ENCODE measurements at places on chromosomes 11 and 22.

- DNase-seq: no peak
These were observed 29.7 kb upstream of the GNB1L start for GRCh38 chr22:19884161-19884953.

DNA sequence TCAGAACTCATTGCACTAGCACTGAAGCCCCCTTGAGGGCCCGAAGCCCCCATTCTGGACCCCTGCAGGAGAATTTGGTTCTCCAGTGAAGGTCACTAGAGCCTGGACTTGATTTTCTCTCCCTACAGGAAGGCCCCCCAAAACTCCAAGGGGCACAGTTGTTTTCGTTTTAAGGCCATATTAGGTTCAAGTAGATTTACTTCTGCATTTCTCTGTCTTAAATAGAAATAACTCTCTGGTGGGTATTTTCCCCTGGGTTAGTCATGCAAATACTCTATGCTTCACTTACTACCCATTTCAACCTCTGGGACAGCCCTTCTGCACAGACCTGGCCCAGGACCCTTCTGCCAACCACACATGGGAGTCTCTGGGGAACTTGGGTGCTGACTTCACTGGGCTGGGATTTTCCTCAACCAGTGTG, 41.6 kb downstream of the WEE1 start:
- no peak for DNase-seq

DNA sequence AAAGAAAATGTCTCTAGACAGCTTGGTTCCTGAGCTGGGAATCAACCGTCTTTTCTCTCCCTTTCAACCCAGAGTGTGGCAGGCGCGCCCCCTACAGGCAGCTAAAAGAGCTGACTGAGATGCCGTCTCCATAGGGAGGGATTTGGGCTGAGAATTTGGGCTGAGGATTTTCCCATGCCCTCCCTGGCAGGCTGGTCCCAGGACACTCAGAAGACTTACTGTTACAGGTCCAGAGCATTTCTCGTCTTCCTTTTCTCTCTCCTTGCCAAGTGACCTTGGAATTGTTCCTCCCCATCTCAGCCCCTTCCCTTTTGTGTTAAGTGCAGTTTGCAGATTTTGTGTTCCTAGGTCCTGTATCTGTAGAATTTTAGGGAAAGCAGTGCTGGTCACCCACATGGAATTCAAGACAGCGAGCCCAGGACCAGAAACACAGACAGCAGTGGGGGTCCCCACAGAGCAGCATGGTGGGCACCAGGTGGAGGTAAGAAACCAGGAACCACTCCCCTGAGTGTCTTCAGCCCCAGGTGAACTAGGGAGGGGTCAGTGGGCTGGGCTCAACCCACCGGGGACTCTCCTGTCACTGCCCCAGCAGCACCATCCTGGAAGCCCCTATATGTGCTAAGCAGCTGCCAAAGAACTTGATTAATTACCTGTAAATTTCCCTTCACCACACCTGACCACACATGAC, 9.9 kb upstream of the IGLL5 start:
- DNase-seq: peak; percentile 92

DNA sequence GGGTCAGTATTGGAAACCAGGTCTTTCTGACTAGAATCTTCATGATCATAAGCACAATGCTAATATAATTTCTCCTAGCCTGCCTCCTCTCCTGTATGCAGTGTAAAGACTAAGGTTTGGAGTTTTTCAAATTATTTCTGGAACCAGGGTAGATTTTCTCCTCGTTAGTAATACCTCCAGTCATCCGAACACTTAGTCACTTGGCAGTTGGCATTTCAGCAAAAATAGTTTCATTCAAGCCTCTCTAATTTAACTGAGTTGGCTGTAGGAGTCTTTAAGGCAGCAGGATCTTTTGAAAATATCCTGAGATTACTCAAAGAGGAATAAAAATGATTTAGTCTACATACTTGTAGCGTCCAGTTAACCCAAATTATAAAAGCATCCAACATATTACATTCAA, 6.3 kb downstream of the TYR start:
- no peak for DNase-seq

DNA sequence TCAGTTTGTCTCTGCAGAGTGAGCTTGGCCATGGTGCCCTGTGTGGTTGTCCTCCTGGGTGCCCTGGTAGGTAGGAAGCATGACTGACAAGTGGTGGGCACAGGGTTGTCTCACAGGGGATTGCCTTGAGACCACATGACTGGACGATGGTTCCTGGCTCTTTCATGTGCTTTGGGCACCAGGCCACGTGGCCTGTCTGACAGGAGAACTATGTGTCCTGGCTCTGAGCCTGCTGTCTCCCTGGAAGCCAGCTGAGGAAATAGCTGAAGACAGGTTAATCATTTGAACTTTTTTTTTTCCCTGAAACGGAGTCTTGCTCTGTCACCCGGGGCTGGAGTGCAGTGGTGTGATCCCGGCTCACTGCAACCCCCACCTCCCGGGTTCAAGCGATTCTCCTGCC, 93.2 kb downstream of the LDLRAD3 start:
- no peak for DNase-seq

DNA sequence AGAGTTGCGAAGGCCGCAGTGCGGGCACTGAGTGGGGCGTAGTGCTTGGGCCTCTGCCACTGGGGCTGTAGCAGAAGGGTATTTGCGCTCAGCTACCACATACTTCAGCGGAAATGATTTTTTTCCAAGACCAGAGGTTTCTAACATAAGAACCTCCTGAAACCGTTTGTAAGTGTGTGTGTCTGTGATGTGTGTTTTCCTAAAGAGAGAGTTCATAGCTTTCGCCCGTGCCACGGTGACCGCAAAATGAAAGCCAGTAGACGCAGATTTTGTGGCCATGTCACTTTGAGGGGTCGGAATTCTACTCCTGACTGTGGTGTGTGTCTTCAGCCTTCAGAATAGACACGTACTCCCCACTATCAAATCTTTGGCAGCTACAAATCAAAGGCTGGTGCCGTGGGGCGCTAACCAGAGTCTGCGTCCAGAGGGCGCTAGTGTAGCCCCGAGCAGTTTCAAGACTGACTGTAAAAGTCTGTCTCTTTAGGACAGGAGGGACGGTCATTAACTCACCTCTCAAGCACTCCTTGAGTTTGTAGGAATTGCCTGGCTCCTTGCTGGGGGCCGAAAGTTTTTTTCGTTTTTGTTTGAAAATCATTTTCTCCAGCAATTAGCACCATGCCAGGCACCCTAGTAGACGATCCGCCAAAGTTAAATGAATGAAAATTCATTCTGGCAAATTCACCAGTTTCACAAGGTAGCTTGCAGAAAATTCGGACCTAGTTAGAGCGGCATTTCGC, 2.5 kb upstream of the CALCA start:
- DNase-seq: peak; percentile 89

GRCh38 chr11:90766121-90766520, 543.3 kb upstream of the CHORDC1 start:
- no peak for DNase-seq

GRCh38 chr11:109958131-109958820, 134.9 kb upstream of the ZC3H12C start:
- no peak for DNase-seq

DNA sequence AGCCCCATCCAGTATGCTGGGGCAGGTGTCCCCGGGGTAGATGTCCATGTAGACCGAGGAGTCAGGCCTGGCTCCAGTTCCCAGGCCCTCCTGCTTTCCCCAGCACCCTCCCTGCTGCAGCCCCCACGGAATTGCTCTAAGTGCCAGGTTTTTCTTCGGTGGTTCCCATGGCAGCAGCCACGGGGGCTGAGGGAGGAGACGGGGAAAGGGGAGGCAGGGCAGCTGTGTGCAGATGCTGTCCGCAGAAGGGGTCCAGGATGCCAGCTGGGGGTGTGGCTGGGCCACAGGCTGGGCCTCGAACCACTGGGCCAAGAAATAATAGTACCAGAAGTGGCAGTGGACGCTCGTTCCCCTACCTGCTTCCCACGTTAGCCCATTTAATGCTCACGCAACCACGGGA, 25.0 kb downstream of the SHISAL1 start:
- no peak for DNase-seq

DNA sequence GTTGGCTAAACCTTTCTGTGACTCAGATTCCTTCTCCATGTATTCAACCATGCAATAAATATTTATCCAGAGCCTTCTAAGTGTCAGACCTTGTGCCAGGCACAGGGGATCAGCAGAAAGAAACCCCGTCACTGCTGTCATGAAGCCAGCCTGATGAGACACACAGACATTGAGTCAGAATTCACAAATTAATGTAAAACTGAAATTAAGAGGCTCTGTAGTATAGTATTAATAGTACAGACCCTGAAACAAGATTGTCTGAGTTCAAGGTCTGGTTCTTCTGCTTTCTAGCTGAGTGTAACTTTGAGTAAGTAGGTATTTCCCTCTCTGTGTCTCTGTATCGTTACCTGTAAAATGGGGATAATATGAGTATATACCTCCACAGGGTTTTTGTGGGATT, 46.9 kb downstream of the ME3 start:
- DNase-seq: no peak

DNA sequence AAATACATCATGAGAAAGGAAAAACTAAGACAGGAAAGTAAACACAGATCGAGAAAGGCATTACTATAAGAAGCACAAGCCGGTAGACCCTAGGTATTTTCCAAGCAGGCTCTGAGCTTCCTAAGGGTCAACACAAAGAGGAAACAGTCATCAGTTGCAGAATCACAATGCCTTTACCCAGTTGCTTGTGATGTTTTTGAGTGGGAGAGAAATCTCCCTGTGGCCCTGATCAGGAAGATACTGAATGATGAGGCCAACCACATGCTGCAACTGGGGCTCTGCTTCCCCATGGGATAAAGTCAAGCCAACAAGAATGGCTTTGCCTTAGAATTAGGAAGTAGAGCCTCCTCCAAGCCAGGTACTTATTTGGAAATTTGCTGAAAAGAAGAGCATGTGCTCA, 132.6 kb downstream of the MICAL2 start:
- no peak for DNase-seq

DNA sequence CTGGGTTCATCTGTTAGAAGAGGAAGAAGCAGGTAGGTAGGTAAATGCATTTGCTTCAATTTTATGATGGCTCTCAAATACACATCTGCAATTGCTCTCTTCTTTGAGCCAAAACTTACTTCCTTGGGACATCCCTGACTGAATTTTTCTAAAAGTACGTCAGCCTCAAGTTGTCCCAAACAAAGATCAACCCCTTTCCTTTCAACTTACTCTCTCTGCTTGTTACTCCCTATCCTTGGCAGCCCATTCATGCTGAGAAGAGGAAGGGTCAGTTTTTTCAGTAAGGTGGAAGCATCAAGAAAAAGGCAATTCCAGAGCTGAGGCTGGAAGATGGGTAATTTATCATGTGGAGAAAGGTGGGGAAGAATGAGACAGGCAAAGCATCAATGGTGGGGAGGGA, 111.2 kb downstream of the LRRC32 start:
- DNase-seq: no peak

- DNase-seq: no peak
These were observed 751.2 kb downstream of the JRKL start for GRCh38 chr11:97140885-97141494.

- DNase-seq: no peak
These were observed 11.7 kb upstream of the ARFGAP3 start for GRCh38 chr22:42868751-42869251.

GRCh38 chr11:59877784-59878183, 798 bp upstream of the OOSP3 start:
- DNase-seq: no peak

DNA sequence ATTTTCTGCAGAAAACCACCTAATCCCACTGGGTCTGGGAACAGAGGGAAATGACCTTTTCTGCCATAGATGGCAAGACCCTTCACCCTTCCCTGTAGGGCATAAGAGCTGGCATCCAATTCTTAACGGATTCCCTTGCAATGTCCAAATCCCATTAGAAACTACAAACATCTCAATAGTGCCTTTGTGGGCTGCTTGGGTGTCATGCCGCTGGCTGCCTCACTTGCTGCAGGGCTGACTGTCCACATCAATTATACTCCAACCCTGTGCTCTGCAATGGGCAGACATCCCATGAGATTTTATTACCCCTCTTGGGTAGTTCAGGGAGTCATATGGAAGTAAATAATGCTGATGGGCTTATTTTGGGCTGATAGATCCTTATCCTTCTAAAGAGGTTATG, 7.3 kb downstream of the GRAP2 start:
- DNase-seq: no peak

DNA sequence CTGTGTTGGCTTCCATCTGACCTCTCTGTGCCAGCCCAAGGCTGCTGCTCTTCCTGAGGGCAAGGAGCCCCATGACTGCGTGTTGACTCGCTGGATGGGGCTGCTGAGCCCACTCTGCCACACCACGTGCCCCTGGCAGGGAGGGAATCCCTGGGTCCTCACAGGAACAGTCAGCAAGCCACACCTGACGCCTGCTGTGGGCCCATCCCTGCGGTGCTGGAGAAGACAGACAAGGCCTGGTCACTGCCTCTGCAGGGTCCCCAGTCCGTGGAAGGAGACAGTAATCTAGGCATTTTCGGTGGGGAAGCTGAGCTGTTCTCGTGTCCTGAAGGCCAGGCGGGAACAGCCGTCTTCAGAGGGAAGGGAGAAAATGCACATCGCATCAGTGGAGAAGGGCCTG, 10.6 kb upstream of the PPP6R3 start:
- no peak for DNase-seq

GRCh38 chr11:134374891-134375550, 37.0 kb downstream of the B3GAT1 start:
- no peak for DNase-seq

GRCh38 chr22:25077964-25078363, 121.7 kb upstream of the CRYBB3 start:
- DNase-seq: no peak

GRCh38 chr11:725624-726202, 19.7 kb downstream of the EPS8L2 start:
- DNase-seq: peak; percentile 74

GRCh38 chr11:30991802-30992512, 377.6 kb downstream of the DCDC1 start:
- DNase-seq: no peak

- no peak for DNase-seq
These were observed 13.1 kb downstream of the USP2 start for GRCh38 chr11:119368121-119369034.

GRCh38 chr11:61460986-61461385, 31.1 kb downstream of the SDHAF2 start:
- DNase-seq: no peak

GRCh38 chr11:12079726-12080556, 30.4 kb upstream of the MICAL2 start:
- DNase-seq: no peak

GRCh38 chr11:123560006-123560405, 94.4 kb downstream of the SCN3B start:
- peak; percentile 79 for DNase-seq

- DNase-seq: no peak
These were observed 936.6 kb downstream of the OPCML start for GRCh38 chr11:132595711-132596134.

DNA sequence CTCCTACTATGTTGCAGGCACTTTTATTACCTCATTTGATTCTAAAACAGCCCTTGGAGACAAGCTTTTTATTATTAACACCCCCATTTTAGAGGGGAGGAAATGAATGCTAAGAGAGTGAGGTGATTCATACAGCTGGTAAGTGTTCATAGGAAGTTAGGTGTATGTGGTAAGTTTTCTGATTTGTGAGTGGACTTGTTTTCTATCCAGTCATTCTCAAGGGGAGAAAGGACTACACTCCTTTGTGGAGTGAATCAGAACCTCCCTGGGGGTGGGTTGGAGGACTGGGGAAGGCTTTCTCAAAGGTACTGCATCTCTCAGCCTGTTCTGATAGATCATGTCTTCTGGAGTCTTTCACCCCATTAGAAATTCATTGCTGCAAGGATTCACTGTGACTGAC, 23.5 kb downstream of the PKNOX2 start:
- no peak for DNase-seq
